Islet precursor cell (in vitro differentiated cells): ENCODE measurements at places on chromosomes 11 and 22.

- DNase-seq: no peak
Measured at GRCh38 chr11:18223591-18224387, 12.8 kb downstream of the SAA4 start.

- no peak for DNase-seq
Measured at GRCh38 chr22:37951305-37951704, 2.1 kb downstream of the C22orf23 start.

DNA sequence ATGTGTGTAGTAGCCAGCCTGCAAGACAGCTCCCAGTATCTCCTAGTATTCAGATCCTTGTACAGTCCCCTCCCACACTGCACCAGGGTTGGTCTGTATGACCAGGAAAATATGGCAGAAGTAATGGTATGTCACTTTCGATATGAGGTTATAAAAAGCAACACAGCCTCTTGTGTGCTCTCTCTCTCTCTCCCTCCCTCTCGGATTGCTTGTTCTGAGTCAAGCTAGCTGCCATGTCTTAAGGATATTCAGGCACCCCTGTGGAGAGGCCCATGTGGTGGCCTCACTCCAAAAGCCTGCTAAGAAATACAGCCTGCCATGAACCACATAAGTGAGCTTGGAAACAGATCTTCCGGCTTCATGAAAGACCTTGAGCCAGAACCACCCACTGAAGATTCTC lies 25.4 kb downstream of the FXYD6 start:
- DNase-seq: no peak

GRCh38 chr22:38083931-38084631 lies at the start of gene SLC16A8:
TSS of gene SLC16A8 (minus strand) at chr22:38084184. CDS start at chr22:38082873, 1,311 bp downstream.
- peak; percentile 95 for DNase-seq

DNA sequence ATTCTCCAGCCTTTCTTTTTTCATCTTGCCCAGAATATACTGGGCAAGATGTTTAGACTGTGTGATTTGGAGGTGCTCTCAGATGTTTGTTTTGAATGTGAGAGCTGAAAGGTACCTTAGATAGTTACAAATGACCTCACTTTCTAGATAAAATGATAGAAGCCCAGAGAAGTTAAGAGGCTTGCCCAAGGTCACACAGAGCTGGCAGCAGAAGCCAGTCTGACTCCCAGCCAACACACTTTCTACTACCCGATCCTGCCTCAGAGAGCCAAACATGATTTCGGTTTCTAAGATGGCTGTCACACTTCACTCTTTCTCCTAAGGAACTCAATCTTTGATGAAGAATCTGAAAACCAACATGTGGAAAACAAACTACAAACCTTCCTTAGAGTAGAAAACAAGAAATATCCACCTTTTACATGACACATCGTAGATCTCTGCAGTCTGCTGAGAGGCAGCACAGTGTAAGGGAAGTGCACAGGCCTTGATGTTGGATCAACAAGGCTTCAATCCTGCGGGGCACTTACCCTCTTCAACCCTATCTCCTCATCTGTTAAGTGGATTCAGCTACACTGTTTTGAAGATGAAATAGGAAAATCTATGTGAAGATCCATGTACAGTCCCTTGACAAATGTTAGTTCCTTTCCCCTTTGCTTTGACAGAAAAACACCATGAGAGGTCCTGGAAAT lies 58.6 kb downstream of the SYTL2 start:
- no peak for DNase-seq
